Activated gamma-delta T cell treated with Interleukin-2 at 50 U/mL for 16 hours (primary cell): ENCODE measurements at places on chromosomes 2 and 18.

DNA sequence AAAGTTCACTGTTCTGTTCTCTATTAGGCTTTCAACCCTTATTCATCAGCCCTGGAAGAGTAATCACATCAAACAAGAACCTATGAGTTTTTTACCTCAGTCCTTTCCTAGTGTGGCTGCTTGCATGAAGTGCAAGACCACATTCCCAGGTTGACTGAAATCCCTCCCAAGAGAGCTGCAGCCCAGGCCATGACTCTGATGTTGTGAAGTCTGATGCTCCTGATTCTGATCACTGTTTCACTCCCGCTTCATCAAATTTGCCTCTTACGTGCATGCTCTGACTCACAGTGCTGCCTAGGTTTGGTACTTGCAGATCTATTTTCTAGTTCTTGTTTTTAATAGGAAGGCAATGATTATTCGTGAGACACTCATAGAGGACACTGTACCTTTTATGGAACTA lies 58.2 kb upstream of the DSEL start:
- no peak for DNase-seq

DNA sequence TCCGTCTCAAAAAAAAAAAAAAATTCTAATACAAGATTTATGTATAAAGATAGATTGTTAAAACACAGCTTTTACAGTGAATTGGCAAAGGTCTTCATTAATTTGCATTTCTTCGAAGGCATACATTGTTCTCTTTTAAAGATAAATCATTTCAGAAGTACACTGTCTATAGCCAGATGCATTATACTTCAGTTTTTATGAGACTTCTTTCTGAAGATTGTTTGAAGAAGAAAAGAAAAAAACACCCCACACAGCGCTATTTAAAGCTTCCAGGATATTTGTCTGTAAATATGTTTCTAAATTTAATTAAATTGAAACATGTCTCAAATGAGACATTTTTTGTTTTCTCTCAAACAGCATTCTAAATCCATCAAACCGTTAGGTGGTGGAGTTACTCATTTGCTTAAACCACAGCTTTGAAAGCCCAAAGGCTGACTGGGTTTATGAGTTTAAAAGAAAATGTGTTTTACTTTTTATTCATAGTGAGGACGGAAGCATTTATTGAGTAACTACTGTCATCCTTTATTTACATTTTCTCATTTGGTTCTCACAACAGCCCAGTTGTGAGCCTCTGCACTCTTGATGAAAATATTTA lies 42.4 kb upstream of the C1GALT1C1L start:
- no peak for DNase-seq

GRCh38 chr2:203951366-203951902 lies 14.9 kb downstream of the ICOS start:
- DNase-seq = no peak

- DNase-seq = no peak
Observed at GRCh38 chr2:230472621-230473018, 56.6 kb downstream of the SP100 start.

DNA sequence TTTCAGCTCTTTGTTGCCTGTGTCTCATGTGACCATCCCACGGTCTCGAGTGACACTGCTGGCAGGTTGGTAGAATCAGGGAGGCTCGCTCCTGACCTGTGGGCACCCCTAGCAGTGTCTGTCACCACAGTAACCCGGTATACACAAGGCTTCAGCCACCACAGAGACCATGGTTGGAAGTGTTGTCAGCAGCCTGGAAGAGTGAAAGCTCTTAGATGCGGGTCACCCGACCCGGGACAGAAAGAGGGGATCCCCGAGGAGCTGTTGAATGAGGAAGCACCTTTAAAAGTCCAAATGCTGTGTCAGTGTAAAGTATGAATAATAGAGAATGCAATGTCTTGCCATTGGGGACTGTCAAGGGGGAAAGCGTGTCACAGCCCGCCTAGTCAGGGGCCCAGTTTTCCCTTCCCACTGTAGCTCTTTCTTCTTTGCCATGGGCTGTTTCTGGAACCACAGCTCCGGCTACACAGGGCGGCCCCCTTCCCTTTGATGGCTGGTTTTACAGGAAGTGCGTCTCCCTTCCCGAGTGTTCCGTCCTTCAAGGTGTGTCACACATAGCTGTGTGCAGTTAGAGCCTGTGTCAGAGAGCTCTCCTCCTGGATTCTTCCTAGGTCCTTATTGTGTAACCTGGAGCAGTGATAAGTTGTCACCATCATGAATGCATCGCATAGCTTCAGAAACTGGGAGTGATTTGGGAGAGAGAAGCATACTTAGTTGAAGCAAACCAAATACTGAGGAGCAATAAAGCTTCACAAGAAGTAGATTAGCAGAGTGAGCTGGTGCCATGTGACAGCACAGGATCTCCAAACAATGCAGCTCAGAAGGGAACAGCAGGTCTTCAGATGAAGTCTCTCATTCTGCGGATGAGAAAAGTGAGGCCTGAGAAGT lies 81.4 kb downstream of the MTCL1 start:
- DNase-seq = no peak

DNA sequence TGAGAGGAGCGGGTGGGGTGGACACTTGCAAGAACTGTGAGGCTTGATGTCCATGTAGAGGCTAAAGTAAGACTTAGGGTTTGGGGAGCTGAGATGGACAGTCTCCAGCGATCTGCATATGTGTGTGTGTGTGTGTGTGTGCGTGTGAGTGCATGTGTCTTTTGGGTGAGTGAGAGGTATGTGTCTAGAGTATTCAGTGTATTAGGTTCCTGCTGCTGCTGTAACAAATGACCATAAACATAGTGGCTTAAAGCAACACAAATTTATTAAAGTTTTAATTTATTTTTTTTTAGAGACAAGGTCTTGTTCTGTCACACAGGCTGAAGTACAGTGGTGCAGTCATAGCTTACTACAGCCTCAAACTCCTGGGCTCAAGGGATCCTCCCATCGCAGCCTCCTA lies 155.4 kb upstream of the SPRED2 start:
- no peak for DNase-seq

GRCh38 chr2:168571061-168571460 lies 115.0 kb downstream of the CERS6 start:
- no peak for DNase-seq

DNA sequence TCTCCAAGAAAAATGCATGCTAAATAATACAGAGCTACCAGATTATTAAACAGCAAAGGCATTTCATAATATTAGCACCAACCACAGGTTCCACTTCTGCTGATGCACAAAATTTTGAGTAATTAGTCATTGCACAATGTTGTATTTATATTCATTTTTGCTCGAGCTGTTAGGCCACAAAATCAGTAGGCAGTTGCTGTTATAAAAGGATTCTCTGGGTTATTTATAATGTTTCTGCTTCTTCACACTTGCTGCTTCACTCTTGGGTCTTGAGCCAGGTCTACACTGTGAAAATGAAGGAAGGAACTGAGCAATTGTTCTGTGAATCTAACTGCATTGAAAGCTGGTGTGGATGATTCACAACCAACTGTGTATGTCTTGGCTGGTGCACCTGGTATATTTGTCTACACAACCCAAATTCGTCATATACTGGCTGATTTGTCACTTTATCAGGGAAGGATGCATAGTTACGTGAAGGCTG lies 38.3 kb downstream of the MRPL33 start:
- no peak for DNase-seq

- DNase-seq = no peak
Observed at GRCh38 chr18:26721854-26722564, 143.5 kb downstream of the AQP4 start.

DNA sequence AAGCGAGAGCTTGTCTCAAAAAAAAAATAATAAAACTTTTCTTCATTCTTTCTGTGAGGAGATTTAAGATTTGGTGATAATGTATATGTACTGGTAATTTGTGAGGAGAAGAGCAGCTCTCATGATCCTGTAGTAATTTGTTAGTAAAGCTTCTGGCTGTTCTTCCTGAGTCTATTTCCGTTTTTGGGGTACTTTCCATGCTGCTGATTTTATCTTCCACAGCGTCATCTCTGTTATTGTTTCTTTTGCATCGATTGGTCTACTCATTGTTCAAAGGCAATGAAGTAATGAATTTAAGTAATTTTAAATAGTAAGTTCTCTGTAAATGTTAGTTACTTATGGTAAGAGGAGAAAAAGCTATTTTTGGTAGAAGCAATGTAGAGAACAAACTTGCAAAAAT lies 12.0 kb downstream of the NDUFAF7 start:
- DNase-seq = no peak

DNA sequence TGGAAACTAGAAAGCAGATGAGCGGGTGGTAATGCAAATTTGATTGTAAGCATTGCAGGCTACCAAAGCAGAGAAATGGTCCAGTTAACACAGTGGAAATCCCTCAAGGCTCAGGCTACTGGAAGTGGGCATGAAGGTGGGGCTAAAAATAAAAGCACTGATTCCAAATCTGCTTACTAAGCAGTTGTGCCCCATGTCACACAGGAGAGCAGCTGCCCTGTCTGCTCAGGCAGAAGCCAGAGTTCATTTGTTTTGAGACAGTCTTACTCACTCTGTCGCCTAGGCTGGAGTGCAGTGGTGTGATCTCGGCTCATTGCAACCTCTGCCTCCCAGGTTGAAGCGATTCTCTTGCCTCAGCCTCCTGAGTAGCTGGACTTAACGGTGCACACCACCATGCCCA lies 42.5 kb upstream of the TSPYL6 start:
- DNase-seq = no peak

- peak; percentile 37 for DNase-seq
Observed at GRCh38 chr2:96267159-96267971, 1.3 kb downstream of the CIAO1 start.

DNA sequence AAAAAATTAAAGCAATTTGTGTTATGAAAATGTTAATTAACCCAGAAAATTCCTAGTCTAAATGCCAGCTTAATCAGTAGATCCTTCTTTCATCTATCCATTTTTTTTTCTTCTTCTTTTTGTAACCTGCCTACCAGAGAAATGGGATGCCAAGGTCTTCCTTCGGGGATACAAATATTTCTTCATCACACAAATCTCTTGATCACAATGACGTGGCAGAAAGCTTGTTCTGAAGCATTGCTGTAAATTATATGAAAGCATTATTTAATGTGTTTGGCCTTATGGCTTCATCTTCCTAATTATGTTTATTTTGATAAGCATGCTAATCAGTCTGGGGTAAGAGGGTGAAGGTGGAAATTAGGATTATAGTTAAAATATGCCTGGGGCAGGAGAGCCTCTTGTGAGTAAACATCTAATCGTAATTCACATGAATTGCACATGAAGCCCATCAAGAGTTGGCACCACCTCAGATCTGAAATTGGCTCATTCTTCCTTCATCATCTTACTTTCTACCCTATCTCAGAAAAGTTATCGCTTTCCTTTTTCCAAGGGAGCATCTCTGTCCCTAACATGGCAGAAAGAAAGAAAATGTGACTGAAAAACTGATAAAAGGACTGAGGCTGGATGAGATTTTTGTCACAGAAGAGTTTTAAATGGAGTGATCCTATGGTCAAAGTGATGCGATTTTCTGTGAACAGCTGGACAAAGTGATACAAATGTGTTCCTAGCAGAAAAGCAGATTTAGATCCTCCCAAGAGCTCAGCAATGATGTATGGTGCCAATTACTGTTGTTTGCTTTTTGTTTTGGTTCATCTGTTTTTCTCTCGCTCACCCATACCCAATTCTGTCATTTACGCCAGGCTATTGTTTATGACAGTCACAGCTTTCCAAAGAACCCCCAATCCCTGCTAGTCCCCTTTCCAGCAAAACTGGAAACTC lies 76.9 kb upstream of the PMAIP1 start:
- no peak for DNase-seq
